GM12892 (cell line): ENCODE measurements at places on chromosomes 6 and 20.

GRCh38 chr20:58019027-58019849, 209.2 kb downstream of the ANKRD60 start:
- DNase-seq = no peak

DNA sequence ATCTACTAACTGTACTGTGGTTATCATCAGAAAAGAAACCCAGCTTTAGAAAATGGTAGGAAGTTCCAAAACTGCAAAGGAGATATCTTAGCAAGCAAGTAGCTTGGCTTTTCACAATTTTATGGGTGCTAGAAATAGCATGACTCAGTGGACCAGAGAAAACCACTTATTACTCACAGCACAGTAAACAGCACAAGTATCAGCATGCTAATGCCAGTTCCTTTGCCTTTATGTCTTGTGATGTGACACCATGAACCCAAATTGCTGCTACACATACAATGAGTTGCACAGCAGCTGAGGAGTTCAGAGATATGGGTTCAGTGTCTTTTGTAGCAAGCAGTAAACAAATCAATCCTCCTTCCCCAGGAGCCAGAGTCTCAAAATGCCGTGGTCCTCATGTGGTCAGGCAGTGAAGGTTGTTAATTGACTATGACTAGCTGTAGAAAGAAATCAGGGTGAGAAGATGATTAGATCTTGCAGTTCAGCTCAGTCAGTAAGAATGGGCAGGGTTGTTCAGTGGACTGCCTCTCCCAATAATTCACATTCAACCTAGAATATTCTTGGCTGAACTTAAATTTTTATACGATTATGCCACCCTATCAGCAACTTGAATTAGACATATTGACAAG, 73.3 kb downstream of the OPRM1 start:
- no peak for DNase-seq

- no peak for DNase-seq
Measured at GRCh38 chr20:4026093-4026601, 10.8 kb upstream of the RNF24 start.

DNA sequence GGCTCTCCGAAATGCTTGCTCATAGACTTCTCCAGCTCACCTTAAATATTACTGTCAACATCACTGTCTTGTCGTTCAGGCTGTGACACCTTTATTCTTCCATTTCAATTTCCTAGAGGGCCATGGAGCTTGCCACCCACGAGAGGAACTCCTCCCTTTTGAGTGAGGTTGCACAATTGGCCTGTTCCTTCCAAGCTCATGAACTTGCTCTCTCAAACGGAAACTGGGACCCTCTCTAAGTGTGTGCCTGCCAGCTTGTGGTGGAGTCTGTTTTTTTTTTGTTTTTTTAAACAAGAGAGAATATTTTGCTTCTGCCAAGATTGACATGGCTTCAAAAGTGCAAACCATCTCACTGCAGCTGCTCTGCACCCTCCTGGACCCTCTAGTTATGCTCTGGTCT, 19.3 kb upstream of the IYD start:
- DNase-seq = no peak

DNA sequence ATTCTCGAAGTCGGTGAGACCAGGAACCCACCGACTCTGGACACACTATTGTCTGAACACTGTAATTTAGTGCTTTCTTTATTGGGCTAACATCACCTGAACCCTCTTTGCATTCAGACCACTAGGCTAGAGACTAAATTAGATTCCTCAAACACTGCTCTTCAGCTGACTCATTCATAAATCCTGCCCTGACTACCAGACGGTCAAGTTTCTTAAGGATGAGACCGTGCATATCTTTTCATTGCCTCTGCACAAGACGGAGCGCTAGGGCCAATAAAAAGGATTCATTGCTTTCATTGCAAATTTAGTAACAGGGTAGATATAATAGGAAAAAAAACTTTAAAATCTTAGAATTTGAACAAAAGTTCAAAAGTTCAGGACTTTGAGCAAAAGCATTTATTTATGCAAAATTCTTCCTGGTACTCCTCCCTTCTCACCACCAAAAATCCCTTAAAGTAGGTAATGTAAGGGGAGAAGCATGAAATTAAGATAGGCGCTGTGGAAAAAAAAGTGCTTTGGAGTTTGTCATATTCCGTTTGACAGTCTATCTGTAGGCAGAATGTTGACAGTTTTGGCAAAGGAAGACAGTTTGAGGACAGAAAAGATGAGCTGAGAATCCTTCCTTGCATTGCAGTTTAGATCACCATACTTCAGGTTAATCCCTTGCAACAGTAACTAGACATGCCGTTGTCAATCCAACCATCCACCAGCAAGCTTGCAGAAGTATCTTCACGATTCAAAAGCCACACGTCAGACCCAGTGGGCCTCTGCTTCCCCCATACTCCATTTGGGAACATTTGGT, 328.6 kb upstream of the JARID2 start:
- no peak for DNase-seq

DNA sequence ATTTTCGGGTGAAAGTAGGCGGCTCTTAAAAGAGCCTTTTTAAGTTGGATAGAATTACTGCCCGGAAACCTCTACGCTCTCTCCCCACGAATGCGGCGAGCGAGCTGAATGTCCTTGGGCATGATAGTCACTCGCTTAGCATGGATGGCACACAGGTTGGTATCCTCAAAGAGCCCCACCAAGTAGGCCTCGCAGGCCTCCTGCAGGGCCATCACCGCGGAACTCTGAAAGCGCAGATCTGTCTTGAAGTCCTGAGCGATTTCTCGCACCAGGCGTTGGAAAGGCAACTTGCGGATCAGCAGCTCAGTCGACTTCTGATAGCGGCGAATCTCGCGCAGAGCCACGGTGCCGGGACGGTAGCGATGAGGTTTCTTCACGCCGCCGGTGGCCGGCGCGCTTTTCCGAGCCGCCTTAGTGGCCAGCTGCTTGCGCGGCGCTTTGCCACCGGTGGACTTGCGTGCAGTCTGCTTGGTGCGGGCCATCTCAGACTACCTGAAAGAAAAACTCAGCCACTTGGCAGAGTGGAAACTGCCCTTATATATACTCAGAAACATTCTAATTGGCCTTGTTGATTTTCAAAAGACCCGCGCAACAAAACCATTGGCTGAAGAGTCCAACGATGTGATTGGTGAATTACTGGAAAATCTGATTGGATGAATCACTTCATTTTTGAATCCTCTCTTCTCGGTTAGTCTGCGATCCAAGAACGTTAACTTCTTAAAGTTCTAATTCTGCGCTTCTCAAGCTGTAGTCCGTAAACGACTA, 93.9 kb upstream of the BTN3A2 start:
- no peak for DNase-seq

GRCh38 chr6:137820952-137821351, 46.1 kb upstream of the TNFAIP3 start:
- no peak for DNase-seq

DNA sequence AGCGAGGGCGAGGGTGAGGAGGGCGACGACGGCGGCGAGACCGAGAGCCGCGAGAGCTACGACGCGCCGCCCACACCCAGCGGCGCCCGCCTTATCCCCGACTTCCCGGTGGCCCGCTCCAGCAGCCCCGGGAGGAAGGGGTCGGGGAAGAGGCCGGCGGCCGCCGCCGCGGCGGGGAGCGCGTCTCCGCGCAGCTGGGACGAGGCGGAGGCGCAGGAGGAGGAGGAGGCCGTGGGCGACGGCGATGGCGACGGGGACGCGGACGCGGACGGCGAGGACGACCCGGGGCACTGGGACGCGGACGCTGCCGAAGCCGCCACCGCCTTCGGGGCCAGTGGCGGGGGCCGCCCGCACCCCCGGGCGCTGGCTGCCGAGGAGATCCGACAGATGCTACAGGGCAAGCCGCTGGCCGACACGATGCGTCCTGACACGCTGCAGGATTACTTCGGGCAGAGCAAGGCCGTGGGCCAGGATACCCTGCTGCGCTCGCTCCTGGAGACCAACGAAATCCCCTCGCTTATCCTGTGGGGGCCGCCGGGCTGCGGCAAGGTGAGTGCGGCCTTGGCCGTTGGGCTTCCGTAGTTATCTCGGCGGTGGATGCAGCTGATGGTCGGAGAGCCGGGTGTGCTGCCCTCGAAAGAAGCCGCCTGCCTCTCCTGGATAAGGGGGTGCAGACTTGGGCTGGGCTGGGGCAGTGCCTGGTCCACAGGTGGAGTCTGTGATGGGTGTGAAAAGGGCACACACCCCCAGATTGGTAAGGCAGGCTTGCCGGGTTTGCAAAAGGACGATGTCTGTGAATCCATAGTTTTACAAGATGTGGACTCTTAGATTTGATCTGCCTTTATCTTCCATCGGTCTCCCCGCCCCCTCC, 938 bp downstream of the WRNIP1 start:
- peak; percentile 49 for DNase-seq

- DNase-seq = no peak
Measured at GRCh38 chr6:33452496-33452895, 1.9 kb upstream of the ZBTB9 start.

GRCh38 chr6:138285800-138286199, 67.5 kb upstream of the PBOV1 start:
- no peak for DNase-seq

DNA sequence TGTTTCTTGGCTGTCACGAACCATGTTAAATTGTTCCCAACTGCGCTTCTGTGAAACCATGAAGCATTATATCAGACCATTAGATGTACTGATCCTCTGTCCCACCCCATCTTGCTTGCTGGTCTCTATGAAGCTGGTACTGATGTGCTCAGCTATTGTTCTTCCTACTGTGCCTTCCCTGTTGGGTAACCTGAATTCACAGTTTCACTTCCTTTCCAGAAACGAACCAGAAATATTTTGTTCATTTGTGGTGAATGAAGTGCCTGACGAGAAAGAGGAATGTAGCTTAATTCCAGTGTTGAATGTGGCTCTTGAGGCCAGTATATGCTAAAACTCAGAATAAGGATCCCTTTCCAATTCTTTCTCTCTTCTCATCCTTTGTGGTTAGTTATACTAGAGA, 58.1 kb upstream of the SNAP91 start:
- no peak for DNase-seq

DNA sequence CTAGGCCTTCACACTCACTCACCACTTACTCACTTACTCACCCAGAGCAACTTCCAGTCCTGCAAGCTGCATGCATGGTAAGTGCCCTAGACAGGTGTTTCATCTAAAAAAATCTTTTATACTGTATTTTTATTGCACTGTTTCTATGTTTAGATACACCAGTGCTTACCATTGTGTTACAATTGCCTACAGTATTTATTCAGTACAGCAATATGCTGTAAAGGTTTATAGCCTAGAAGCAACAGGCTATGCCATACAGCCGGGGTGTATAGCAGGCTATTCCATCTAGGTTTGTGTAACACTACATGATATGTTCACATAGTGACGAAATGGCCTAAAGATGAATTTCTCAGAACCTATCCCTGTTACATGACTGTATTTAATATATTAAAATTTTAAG, 37.1 kb upstream of the KCNK5 start:
- DNase-seq = no peak

DNA sequence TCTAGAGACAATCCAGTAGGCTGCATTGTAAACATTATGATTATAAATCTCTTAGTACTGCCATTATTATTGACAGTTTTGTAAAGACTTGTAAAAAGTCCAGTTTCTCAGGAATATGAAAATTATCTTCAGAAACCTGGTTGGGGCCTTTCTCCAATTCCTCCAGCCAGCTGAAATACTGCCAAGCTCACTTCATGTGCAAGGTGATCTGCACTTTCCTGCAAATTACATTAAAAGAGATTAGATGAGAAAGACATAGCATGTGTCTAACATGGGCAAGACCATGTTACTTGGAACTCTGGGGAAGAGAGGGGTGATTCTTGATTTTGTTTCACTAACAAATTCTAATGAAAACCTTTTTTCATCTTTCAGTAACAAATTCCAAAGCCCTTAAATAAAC, 24.0 kb downstream of the PGM3 start:
- no peak for DNase-seq

- no peak for DNase-seq
Measured at GRCh38 chr20:22814471-22815205, 220.5 kb upstream of the SSTR4 start.

- DNase-seq = no peak
Measured at GRCh38 chr20:61561111-61561830, 309.2 kb downstream of the CDH4 start.

GRCh38 chr6:33692760-33693158, 18.7 kb downstream of the UQCC2 start:
- no peak for DNase-seq

- DNase-seq = no peak
Measured at GRCh38 chr6:121879149-121879548, 443.7 kb downstream of the GJA1 start.

- DNase-seq = no peak
Measured at GRCh38 chr20:20253744-20254330, 114.1 kb upstream of the INSM1 start.

- no peak for DNase-seq
Measured at GRCh38 chr6:44335631-44336030, 6.8 kb upstream of the SPATS1 start.

- DNase-seq = no peak
Measured at GRCh38 chr20:4169360-4170190, 154.2 kb upstream of the RNF24 start.

GRCh38 chr20:3172933-3173609, at the start of gene LZTS3:
Gene LZTS3 (minus strand): TSS chr20:3173549. CDS start chr20:3167163, 6,386 bp downstream.
- peak; percentile 81 for DNase-seq

DNA sequence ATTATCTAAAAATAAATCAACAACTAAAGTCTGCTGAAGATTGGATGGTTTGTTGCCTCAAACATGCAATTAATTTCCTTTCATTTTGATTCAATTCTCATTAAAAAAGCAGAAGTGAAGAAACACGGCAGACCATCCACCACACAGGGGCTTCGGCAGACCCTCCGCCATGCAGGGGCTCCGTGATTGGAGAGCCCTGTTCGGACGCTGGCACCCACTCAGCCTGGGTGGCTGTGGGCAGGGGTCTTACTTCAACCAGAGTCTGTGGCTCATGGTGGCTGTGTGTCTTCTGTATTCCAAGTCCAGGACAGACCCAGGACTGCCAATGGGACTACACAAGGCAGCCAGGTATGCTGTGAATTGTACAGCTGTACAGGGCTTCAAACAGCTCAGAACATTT, 86.9 kb upstream of the FRMD1 start:
- no peak for DNase-seq

DNA sequence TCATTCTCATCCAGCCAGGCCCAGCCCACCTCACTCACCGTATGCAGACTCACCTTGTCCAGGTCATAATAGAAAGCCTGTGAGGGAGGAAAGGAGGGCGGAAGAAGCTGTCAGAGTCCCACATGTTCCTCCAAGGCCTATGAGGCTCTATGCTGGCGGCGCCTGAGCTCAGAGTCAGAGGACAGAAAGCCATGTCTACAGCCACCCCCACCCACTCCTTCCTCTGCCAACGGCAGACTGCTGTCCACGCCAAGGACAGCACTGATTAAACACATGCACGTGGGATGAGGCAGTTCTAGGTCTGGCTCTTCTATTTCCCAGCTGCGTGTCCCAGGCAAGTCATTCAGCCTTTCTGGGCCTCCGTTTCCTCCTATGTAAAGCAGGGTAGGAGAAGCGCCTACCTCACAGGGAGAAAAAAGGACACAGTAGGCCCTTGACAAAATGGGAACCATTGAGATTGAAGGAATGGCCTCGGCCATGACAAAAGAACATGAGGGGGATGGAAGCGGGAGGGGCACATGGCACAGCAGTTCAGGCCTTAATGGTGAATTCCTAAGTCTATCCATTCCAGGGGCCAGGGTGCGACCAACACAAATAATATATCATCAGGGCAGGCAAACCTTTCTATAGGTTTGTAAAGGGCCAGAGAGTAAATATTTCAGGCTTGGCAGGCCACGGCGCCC, 80.1 kb downstream of the RIPOR3 start:
- no peak for DNase-seq
